ENCODE measurements at places on chromosomes 12 and 14. TPM values are rescaled to one million over a fixed set of nuclear protein-coding genes. Genes with fewer than 3 reads are reported as not detected.

- H3K27me3 ChIP-seq = no peaks in the 10 kb centered on the region
- no peak overlapping the region for H3K4me3 ChIP-seq
- no peak overlapping the region for H3K27ac ChIP-seq
- DNase-seq = no peak
- H3K4me1 ChIP-seq = no peaks in the 10 kb centered on the region
Measured at GRCh38 chr12:111976291-111976690, 36.7 kb downstream of the TMEM116 start.

- no peak overlapping the region for H3K27ac ChIP-seq
- H3K4me1 ChIP-seq = no peaks in the 10 kb centered on the region
- no peak overlapping the region for H3K4me3 ChIP-seq
- no peaks in the 10 kb centered on the region for H3K27me3 ChIP-seq
- DNase-seq = no peak
Measured at GRCh38 chr14:38138473-38139138, 69.1 kb upstream of the SSTR1 start.

BCL11B gene
- total RNA-seq = 0.18 TPM

DNA sequence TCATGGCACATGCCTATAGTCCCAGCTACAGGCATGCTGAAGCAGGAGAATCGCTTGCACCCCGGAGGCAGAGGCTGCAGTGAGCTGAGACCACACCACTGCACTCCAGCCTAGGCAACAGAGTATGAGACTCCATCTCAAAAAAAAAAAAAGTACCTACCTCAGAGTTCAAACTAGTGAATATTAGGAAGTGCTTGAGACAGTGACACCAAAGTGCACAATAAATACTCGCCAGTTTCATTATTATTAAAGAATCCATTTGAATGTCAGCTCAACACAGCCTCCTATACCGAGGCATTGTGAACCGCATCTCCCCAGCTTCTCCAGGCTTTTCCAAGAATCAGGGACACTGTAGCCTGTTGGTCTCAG is 5.0 kb downstream of the GAPDH start:
- H3K4me1 ChIP-seq = peaks cover 48% of the 10 kb centered on the region
- H3K36me3 ChIP-seq = peaks cover 27% of the 10 kb centered on the region
- DNase-seq = no peak
- no peaks in the 10 kb centered on the region for H3K27me3 ChIP-seq
- no peak overlapping the region for H3K4me3 ChIP-seq

- peaks cover 8% of the 10 kb centered on the region for H3K4me1 ChIP-seq
- no peaks in the 10 kb centered on the region for H3K27me3 ChIP-seq
- no peak for DNase-seq
- H3K4me3 ChIP-seq = no peak overlapping the region
Measured at GRCh38 chr14:103343164-103343879, 9.3 kb downstream of the EIF5 start.

DNA sequence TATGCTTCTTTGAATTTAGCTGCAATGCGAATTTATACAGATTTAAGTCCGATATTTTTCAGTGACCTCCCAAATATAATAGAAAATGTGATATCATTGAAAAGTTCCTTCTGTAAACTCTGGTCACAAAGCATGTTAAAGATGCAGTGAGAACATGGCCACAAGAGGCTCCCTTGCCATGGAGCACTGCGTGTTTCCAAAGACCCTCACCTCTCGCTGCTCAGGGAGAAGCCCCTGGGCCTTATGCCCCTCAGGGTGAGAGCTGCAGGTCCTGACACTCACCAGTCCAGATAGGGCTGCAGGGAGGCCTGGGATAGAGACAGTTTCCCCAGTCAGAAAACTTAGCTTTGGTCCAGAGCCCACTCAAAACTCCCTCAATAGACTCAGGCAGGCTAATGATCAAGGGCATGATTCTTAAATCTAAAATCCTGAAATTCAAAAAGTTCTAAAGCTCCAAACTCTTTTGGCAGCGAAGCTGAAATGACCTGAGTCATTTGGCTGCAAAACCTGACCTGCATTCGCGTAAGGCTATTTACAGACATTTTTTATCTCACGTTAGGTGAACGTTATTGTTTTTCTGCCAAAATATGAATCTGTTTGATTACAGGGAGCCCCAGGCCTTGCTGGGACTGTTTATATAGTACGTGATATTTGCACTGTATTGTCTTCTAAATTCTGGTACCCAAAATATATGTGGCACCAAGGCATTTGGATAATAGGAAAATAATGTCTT is 67.8 kb downstream of the CAPZA3 start:
- H3K36me3 ChIP-seq = no peaks in the 10 kb centered on the region
- no peaks in the 10 kb centered on the region for H3K27me3 ChIP-seq
- no peak overlapping the region for H3K4me3 ChIP-seq
- no peak overlapping the region for H3K27ac ChIP-seq
- H3K4me1 ChIP-seq = no peaks in the 10 kb centered on the region
- DNase-seq = no peak

DNA sequence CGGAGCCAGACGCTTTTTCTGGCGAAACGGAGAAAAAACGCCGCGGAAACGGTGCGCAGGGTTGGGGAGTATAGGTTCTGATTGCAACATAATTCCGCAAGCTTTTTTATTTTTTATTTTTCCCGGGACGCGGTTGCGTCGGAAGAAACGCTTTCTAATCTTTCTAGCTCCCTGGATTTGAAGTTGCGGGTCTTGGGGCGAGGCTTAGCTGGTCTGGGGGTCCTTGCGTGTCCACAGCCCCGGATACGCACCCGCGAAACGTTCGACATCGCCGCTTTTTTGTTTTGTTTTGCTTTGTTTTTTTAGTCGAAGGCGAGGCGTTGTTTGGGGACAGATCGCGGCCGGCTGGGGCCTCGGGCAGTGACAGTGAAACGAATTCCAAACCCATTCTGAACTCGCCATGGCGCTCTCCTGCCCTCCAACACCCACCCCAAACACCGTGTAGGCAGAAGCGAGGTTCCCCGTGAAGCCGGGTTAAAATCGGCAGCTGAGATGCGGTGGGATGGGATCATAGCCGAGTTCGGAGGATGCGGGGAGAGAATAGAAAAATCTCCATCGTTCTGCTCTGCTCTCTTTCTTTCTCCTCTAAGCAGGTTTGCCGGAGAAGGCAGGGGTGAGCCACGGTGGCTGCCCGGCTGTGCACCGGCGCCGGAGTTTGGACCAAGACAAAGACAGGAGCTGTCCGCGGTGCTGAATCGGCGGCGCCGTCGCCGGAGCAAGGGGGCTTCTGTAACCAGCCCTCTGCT is 8.1 kb upstream of the LHX5 start:
- H3K36me3 ChIP-seq = no peaks in the 10 kb centered on the region
- DNase-seq = no peak
- H3K4me1 ChIP-seq = no peaks in the 10 kb centered on the region
- peaks cover 66% of the 10 kb centered on the region for H3K27me3 ChIP-seq
- no peak overlapping the region for H3K27ac ChIP-seq

GRCh38 chr14:97057238-97058073 is 260.3 kb downstream of the VRK1 start:
- DNase-seq = no peak
- no peak overlapping the region for H3K4me3 ChIP-seq
- H3K4me1 ChIP-seq = no peaks in the 10 kb centered on the region

- no peak for DNase-seq
- H3K4me1 ChIP-seq = no peaks in the 10 kb centered on the region
- no peak overlapping the region for H3K27ac ChIP-seq
- no peaks in the 10 kb centered on the region for H3K36me3 ChIP-seq
- no peaks in the 10 kb centered on the region for H3K27me3 ChIP-seq
Measured at GRCh38 chr12:32230613-32230993, 124.0 kb downstream of the BICD1 start.

- no peaks in the 10 kb centered on the region for H3K4me1 ChIP-seq
- no peak overlapping the region for H3K4me3 ChIP-seq
- no peaks in the 10 kb centered on the region for H3K27me3 ChIP-seq
- DNase-seq = no peak
- H3K27ac ChIP-seq = no peak overlapping the region
Measured at GRCh38 chr12:89392391-89392790, 40.1 kb upstream of the DUSP6 start.
